ENCODE measurements at places on chromosomes 4 and X.

- no peak for DNase-seq
These were observed 109.5 kb upstream of the NKX1-1 start for GRCh38 chr4:1515763-1516162.

DNA sequence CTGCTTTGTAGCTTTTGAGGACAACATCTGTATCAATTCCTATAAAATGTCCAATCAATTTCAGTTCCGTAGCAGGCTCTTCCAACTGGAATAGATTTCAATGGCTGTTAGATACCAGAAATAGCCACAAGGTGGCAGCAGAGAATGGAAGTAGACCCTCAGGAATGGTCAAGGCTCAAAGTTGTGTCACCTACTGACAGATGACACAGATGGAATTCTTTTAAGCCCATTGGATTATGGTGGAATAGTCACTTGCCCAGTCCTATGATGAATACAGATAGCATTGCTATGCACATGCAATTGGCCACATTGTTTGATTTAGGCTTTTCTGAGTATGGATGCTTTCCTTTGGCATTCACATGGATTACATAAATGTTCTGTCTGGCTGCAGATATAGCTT is 130.4 kb upstream of the RADX start:
- DNase-seq: no peak

DNA sequence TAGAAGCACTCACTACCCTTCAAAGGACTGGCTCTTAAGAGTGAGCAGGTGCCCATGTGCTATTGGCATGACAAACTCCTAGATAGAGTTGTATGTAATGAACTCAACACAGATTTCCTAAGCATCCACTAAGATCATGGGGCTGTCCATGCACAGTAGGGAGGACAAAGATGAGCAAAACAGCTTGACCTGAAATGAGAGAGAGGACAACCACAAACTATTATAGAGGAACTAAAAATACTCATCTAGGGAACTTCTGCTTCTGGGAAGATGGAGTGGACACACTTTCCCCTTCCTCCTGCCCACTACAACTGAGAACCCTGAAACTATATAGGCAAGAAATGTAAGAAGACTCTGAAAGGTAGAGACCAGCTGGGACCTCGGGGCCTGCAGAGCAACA is 20.8 kb upstream of the TMEM128 start:
- no peak for DNase-seq

DNA sequence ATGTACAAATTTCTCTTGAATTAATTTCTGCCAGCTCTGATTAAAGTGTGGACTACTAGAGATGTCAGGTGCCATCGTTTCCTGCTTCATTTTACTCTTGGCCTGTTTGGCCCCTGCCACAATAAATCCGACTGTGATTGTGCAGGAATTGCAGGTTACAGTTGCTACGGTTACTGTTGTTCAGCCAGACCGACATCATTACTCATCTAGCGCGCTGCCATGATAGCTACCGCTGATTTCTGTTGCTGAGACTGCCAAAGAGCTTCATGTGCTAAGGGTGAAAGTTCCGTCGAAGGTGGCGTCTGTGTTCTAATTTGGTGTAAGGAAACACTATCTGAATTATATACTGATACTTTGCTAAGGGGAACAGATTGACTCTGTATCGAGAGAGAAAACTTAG is 22.1 kb downstream of the SLIT2 start:
- DNase-seq: no peak

DNA sequence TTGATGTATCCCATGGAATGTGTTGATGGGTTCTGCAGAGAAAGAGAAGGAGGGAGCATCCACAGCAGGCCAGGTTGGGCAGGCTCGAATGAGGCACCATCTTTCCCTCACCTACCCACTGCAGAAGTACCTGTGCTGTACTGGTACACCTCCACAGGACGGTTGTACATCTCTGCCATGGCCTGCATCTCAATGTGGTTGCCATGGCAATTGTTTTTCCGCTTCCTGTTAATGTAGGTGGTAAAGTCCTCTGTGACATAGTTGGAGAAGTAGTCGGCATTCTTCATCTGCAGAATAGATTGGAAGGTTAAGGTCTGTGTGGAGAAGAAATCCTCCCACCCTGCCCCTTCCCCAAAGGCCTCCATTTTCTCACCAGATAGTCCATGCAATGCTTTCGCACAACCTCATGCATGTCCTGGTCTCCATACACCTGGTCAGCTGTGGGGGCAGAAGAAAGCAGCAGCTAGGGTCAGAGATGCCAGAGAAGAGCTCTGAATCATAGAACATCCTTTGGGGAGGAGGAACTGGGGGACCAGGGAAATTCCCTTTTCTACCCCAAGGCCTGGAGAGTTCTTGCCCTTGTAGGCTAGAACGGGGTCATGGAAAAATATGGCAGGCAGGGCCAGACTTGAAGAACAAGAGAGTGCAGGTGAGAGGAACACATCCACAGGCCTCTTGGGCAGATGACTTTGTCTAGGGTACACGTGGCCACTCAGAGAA is 15.9 kb upstream of the PIM2 start:
- DNase-seq: no peak

DNA sequence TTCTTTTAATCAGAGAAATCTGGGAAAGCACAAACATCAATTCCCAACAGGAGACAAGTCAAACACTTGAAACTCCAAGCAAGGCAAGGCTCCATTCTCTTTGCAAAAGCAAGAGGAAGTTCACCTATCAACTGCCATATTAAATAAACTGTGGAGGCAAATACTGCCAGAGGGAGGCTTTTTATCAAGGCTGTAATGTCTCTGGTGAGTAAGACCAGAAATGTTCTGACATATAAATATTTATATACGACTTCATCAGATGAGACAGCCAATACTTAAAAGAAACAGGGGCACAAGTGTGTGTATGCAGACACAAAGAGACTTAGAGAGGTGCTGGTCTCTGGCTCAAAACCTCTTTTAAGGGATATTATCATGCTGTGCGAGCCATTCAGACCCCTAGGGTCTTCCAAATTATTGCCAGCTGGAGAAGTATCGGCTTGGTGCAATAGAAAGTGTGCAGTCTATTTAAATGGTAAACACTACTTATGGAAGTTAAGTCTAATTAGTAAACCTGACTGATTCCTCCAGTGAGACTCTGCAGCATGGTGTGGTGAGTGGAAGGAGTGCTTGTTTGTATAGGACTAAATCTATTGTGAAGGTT is 24.4 kb downstream of the DCX start:
- DNase-seq: no peak

DNA sequence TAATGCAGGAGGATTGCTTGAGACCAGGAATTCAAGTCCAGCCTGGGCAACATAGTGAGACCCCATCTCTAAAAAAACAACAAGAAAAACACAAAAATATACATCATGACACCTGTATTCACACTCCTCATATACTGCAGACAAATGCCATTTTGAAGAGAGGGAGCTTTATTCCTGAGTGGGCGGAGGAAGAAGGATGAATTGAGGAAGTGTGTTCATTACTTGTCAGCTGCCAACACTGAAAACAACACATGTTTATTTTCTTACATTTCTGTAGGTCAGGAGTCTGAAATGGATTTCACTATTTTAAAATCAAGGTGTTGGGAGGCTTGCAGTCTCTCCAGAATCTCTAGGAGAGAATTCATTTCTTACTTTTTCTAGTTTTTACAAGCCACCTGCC is 47.2 kb upstream of the CD99 start:
- no peak for DNase-seq

DNA sequence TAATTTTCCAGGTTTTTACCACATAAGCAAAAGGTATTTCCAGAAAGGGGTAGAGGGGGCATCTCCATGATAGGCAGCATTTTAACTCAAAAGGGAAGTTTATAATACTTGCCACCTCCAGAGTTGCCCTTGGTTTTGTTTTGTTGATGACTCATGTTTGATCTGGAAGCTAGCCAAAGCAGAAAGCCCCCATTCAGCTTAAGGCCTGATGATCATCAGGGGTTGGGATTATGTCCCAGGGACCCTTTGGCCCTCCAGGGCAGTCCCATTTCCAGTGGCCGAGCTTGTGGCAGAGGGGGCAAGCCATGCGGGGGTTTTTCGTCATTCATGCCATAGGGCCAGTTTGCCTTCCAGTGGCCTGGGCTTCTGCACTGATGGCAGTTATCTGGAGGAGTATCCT is 143.0 kb upstream of the PLAC1 start:
- DNase-seq: no peak

DNA sequence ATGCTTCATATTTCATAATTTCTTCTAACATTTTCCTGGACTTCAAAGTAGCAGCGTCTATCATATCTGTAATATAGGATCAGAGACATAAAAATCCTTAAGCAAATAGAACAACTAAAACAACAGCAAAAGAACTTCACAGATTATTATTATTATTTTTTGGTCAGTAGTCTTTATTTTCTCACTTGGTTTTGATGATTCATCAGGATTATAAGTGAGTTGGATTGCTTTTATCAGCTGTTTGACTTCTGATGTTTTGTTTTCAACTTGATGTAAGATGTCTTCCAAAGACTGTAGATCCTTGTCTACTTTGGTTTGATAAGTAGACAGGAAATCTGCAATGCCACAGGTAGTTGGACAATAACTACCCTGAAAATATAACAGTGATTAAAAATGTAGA is 623 bp downstream of the FGG start:
- DNase-seq: no peak

DNA sequence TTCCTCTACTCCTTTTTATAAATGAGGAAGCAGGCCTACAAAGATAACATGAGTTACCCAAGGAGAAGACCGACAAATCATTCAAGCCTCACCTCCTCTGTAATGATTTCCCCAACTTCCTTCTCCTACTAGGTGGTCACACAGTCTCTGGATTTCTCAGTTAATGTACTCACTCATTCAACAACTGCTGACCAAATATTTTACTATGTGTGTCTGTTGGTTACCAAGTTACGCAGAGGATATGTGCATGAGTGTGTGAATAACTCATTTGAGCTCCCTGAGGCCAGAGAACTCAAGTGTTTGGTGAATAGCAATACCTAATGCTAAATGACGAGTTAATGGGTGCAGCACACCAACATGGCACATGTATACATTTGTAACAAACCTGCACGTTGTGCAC is 10.4 kb downstream of the CASK start:
- no peak for DNase-seq

GRCh38 chr4:96677499-96677898 is 837.6 kb downstream of the PDHA2 start:
- no peak for DNase-seq

- DNase-seq: no peak
These were observed 8.8 kb downstream of the FNIP2 start for GRCh38 chr4:158777423-158778155.

GRCh38 chr4:40246938-40247337 is 50.1 kb downstream of the RHOH start:
- no peak for DNase-seq

DNA sequence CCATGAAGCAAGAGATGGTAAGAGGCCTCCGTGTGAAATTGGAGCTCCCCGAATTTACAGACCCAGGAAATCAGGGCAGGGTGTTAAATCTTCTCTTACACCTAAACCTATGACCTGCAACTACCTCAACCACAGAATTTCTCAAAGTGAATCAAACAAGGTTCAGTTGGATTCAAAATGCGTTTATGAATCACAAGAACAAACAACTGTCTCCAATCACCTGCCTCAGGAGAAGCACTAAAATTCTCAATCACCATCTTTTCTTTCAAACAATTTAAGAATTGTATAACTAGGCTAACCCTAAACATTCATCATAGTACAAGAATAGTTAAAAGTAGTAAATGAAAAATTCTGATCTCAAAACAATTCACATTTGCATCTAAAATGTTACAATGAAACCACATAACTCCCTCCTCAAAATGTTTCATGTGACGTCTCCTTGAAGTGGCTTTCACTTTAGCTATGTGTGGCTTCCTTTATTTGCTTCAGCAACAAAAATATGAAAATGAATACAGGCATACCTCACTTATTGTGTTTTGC is 19.2 kb downstream of the PPP3CA start:
- DNase-seq: no peak

- no peak for DNase-seq
These were observed 311.6 kb upstream of the DIAPH2 start for GRCh38 chrX:96373047-96373355.

- DNase-seq: no peak
These were observed 153.4 kb upstream of the ANK2 start for GRCh38 chr4:112895811-112896608.

- no peak for DNase-seq
These were observed 6.7 kb upstream of the WAS start for GRCh38 chrX:48676893-48677270.

DNA sequence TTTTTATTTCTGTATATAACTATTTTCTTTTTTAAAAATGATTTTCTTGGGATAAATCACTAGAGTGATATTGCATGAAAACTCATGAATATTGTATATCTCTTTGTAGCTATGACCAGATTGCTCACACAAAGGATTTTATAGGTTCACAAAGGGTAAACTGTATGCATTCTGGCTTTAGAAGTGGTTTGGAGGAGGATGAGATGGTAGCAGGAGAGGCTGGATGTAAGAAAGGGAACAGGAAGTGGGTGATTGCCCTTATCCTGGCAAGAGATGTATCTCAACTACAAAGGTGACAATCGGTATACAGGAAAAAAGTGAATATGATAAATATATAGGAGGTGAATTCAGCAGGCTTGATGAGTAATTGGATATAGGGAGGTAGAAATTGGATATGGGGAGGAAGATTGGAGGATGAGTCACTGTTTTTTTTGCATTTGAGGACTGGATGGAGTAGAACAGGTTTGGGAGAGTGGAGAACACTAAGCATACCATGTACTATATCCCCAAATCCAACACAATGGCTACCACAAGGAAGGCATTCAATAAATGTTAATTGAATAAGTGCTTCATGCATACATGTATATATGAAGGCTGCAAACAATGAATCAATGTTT is 9.9 kb downstream of the FGG start:
- DNase-seq: no peak

DNA sequence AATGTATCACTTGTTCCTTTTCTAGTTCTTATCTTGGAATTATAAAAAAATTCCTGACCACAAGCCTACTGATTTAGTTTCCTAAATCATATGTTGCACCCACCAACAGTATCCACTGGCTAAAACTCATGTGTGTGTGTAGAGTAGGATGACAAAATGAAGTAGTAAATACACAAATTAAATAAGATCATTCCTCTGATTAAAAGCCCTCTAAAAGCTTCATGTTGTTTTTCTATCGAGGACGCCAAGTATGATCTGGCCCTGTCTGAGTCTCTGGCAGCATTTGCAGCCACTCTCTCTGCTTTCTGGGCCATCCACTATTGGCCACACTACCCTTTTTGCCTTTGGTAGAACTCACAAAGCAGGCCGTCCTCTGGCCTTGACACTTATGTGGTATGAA is 183.4 kb downstream of the PACRGL start:
- DNase-seq: no peak

- no peak for DNase-seq
These were observed 703 bp downstream of the KCNIP4 start for GRCh38 chr4:21947791-21948346.

DNA sequence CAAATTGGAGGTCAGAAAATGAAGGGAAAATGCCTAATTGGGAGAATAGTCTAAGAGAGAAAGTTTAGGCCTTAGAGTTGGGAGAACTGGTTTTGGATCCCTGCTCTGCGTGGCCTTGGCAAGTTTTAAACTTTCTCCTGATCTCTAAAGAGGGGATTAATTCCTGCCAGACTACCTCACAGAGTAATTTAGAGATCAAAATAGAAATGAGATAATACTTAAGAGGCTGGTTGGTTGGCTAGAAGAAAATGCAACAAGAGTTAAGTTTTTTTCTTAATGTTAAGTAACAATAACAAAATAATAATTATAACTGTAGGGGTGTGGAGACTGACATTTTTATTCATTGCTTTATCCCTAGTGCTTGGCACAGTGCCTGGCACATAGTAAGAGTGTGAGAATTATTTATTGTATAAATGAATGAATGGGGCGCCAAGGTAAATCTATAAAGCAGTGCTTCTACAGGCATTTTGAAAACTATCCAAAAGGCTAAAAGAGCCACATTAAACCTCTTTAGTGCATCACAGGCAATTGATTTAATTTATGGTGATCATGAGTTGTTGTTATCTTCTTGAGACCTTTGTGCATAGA is 160.5 kb downstream of the RASL11B start:
- no peak for DNase-seq
